ENCODE measurements at places on chromosomes 4 and X.

- no peak for DNase-seq
Measured at GRCh38 chrX:132022198-132022966, 720 bp upstream of the STK26 start.

GRCh38 chr4:84379917-84380641 is 119.0 kb downstream of the NKX6-1 start:
- DNase-seq, result no peak

DNA sequence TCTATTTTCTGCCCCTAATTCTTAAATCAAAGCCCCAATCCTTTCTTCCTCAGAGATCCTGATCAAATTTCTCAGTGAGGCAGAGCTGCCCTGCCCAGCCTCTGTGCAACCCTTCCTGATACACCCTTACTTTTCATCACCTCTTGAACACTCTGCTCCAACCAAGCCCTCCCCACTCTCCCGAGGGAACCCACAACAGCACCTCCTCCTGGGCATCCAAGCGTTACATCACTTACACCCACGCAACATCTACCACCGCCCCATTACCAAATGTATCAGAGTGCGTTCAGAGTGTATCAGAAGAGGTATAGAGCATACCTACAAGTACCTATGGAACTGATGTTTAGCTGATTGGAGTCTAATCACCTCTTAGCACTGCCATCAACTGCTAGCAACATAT is 186.5 kb downstream of the RAP1GDS1 start:
- no peak for DNase-seq

- DNase-seq, result no peak
Measured at GRCh38 chrX:107484002-107484726, 34.7 kb downstream of the FRMPD3 start.

DNA sequence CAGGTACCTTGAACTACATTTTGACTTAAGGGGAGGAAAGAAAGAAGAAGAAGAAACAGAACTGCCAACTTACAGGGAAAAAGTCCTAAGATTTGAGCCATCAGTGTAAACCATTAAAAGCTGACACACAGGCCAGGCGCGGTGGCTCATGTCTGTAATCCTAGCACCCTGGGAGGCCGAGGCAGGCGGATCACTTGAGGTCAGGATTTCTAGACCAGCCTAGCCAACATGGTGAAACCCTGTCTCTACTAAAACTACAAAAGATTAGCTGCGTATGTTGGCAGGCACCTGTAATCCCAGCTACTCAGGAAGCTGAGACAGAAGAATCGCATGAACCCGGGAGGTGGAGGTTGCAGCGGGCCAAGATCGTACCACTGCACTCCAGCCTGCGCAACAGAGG is 389.7 kb upstream of the FAM241A start:
- DNase-seq, result no peak

DNA sequence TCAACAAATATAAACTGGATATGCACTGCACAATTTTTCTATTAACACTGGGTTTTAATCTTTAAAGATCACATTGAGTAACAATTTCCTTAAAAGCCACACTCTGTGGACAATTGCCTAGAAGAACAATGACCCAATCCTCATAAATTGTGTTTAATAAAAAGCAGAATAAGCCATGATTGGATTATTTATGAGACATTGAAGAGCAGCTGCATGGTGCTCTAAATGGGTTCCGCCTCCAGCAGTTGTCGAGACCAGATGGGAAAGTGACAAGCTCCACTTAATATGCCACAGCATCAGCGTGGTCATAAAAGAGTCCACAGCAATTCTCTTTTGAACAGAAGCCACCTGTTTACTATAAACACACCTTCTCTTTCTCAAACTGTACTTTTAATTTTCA is 635.2 kb upstream of the FRG1 start:
- DNase-seq, result no peak

GRCh38 chrX:13142891-13143290 is 98.5 kb upstream of the FAM9C start:
- DNase-seq, result no peak
